ENCODE measurements at places on chromosomes 5 and 9. TPM values are rescaled to one million over a fixed set of nuclear protein-coding genes. Genes with fewer than 3 reads are reported as not detected.

TSSK1B gene
- total RNA-seq, result 0.10 TPM

SV2C gene
- total RNA-seq, result 0.10 TPM

ANKDD1B gene
- total RNA-seq, result 1.6 TPM

IFNA2 gene
- total RNA-seq, result not detected

GNA14 gene
- 1.6 TPM for total RNA-seq

HTR1A gene
- not detected for total RNA-seq

ORM1 gene
- total RNA-seq, result 4.8 TPM

WDR70 gene
- 34.3 TPM for total RNA-seq

TTC39B gene
- total RNA-seq, result 22.9 TPM

ARID3C gene
- total RNA-seq, result not detected

ALDH1A1 gene
- 19.2 TPM for total RNA-seq

PCDHA11 gene
- total RNA-seq, result 0.39 TPM

AHRR gene
- 11.9 TPM for total RNA-seq

ANKRD31 gene
- 0.30 TPM for total RNA-seq

NR2F1 gene
- total RNA-seq, result 4.8 TPM

DDX4 gene
- total RNA-seq, result not detected

RETREG1 gene
- 27.4 TPM for total RNA-seq

PHF24 gene
- total RNA-seq, result 0.49 TPM

DCTN3 gene
- 60.6 TPM for total RNA-seq

IFNB1 gene
- not detected for total RNA-seq

TMED7 gene
- total RNA-seq, result 64.7 TPM

FAM120A gene
- 71.2 TPM for total RNA-seq

OSMR gene
- 19.1 TPM for total RNA-seq

Measured in skin of body (tissue), 3 donors.